NCI-H1105 (cell line): ENCODE measurements at places on chromosomes 16 and 17.

- DNase-seq: no peak
These were observed 9.6 kb upstream of the APRT start for GRCh38 chr16:88821168-88821850.

- DNase-seq: no peak
These were observed 14.1 kb downstream of the CCL4 start for GRCh38 chr17:36117505-36118382.

DNA sequence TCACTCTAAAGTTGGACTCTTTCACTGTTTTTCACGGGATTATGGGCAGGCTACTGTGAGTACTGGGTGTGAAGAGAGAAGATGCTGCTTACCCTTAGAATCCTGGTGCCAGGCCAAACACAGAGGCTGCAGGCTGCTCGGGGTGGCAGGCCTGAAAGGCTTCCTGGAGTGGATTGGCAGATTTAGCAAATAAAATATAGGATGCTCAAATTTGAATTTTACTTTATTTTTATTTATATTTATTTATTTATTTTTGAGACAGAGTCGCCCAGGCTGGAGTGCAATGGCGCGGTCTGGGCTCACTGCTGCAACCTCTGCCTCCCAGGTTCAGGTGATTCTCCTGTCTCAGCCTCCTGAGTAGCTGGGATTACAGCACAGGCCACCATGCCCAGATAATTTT, 14.9 kb upstream of the STAC2 start:
- DNase-seq: no peak

- DNase-seq: no peak
These were observed 132.5 kb downstream of the CNTNAP4 start for GRCh38 chr16:76409706-76410105.

GRCh38 chr17:32458371-32458770, 14.1 kb downstream of the PSMD11 start:
- no peak for DNase-seq

GRCh38 chr16:78499399-78499798, 399.9 kb downstream of the WWOX start:
- DNase-seq: no peak

DNA sequence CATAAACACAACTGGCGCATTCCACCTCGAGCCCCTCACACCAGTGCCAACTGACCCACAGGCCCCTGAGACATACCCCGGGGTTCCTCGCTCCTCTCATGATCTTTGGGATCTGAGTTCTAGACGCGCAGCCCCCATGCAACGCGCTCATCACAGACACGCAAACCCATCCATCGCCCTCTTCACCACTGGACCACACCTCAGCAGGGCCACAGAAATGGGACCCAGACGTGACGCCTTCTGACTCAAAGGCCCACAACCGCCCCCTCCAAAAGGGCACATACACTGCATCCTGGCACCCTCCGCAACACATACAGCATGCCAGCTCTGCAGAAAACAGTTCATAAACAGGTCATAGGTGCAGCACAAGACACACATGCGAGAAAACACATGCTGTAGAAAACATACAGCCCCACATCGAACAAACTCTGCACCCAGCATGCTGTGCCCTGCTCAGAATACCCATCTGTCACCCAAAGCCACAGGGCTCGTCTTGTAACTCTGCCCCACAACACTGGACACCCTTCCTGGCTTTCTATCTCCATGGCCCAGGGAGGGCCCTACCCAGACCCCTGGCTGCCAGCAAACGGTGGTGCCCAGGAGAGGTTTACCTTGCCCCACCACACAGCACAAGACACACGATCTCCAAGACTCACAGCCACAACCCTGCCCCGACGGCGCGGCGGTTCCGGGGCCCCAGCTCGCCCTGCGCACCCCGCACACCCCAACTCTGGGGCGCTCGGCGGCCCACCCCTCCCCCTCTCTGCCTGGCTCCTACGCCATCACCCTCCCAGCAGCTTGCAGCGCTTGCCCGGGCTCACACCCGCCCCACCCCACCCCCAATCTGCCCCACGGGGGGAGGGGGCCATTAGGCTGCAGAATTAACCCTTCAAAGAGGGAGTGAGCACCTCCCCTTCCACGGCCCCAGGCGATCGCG, 887 bp downstream of the ZBTB4 start:
- DNase-seq: peak; percentile 8

DNA sequence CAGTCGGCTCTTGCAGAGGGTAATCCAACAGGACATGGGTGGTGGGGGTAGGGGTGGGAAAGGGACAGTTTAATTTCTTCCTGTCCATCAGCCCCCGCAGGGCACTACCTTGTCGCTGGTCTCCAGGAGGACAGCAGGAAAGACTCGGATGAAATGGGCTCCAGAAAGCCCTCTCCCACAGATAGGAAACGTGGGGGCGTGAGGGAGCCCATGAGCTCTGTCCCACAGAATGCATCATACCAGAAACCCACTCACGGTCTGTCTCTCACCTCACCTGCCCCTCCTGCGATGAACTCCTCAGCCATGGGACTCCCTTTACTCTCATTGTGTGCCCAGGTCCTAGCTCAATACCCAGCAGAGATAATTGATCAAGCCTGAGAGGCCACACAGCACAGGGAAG, 240.1 kb downstream of the GSG1L start:
- DNase-seq: no peak
